Head of caudate nucleus (tissue), 42 donors: ENCODE measurements at places on chromosomes 3 and 15.

DNA sequence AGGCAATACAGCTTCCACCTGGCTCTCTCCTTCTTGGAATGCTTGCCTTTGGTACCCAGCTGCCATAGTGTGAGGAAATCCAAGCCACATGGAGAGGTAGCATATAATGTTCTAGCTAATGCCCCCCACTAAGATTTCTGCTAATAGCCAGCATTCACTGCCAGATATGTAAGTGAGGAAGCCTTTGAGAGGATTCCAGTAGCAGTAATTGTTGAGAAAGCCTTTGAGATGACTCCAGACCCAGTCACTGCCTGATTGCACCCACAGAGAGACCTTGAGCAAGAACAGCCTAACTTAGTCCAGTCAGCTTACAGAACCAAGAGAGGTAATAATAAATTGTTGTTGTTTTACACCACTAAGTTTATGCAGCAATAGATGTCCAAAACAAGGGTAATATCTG is 63.1 kb downstream of the STRIT1 start:
- DNase-seq, result no peak

- DNase-seq, result no peak
These were observed 2.9 kb downstream of the HACD3 start for GRCh38 chr15:65533057-65533756.

- DNase-seq, result no peak
These were observed 2.5 kb upstream of the ETFA start for GRCh38 chr15:76313731-76314130.

- no peak for DNase-seq
These were observed 6.3 kb upstream of the EIF3J start for GRCh38 chr15:44530653-44531052.

- no peak for DNase-seq
These were observed 10.2 kb upstream of the FAH start for GRCh38 chr15:80142646-80143045.

GRCh38 chr3:144894576-144894975 is 923.0 kb downstream of the DIPK2A start:
- no peak for DNase-seq

DNA sequence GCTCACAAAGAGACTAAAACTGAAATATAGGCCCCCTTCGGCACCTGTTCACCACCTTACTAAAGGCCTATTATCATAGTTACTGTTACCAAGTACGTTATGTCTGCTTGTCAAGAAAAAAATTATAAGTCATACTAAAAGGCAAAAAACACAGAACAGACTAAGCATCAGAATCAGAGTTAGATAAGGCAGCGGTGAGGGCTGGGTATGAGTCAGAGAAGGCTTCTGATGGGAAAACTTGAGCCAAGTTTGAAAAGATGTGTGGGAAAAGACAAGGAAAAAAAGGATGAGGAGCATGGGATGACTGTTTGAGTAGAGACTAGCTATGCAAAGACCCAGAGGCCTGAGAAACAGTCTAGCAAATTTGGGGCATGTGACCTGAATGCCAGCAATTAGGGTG is 387.2 kb upstream of the SGO1 start:
- DNase-seq, result no peak

DNA sequence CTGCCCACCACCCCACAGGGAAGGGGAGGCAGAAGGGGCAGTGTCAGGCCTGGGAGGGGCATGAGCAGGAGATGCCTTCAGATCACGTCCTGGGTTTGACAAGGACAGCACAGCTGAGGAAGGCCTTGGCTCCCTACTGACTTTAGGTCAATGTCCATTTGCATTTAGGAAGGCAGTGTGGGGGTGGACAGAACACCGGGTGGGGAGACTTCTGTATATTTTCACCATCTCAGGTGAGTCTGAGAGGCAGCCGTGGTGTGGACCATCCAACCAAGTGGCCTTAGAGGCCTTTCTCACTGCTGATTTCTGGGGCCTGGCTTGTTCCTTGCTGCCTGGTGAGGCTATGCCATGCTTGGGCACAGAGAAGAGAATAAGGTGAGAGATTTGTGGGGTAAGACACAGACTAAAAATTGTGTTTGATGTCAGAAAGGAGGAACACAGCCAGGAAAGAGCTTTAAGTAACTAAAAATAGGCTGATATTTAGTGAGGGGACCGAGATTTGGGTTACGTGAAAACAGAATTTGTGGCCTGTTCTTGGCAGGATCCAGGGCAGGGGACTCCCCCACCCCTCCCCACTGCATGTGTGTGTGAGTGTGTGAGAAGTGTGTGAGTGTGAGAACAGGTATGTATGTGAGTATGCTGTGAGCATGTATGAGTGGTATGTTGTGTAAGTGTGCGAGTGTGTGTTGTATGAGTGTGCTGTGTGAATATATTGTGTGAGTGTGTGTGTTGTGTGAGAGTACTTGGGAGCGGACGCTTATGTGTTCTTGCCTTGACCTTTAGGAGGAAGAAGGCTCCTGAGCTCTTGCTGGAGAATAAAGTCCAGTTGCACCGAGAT is 11.8 kb upstream of the PLA2G4E start:
- no peak for DNase-seq

- DNase-seq, result no peak
These were observed 9.0 kb downstream of the SSUH2 start for GRCh38 chr3:8635631-8636030.
